SJCRH30 (cell line): ENCODE measurements at places on chromosomes 13 and 19.

DNA sequence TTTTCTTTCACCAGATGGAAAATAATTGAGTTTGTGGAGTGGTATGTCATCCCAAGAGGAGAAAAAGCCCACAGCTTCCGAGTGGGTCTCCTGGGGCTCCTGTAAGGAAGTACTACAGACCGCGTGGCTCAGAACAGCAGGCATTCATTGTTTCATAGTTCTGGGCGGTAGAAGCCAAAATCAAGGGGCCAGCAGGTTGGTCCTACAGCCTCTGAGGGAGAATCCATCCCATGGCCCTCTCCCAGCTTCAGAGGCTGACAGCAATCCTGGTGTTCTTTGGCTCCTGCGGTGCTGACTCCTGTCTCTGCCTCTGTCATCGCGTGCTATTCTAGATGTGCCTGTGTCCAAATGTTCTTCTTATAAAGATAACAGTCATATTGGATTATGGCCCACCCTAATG is 362.6 kb downstream of the FGF14 start:
- no peaks in the 10 kb centered on the region for H3K27me3 ChIP-seq
- no peak for DNase-seq
- no peak overlapping the region for H3K4me3 ChIP-seq
- no peak overlapping the region for H3K27ac ChIP-seq

GRCh38 chr19:18269070-18269723 is 5.1 kb downstream of the IQCN start:
- H3K36me3 ChIP-seq = no peaks in the 10 kb centered on the region
- no peak overlapping the region for H3K27ac ChIP-seq
- H3K4me1 ChIP-seq = no peaks in the 10 kb centered on the region
- no peaks in the 10 kb centered on the region for H3K27me3 ChIP-seq

GRCh38 chr19:30556230-30556711 is 184.1 kb downstream of the ZNF536 start:
- H3K27me3 ChIP-seq = no peaks in the 10 kb centered on the region
- no peak overlapping the region for H3K4me3 ChIP-seq
- H3K36me3 ChIP-seq = no peaks in the 10 kb centered on the region
- peak; percentile 17 for DNase-seq
- H3K27ac ChIP-seq = peak overlapping the region; percentile 53
- peaks cover 26% of the 10 kb centered on the region for H3K4me1 ChIP-seq

- H3K4me3 ChIP-seq = no peak overlapping the region
- no peaks in the 10 kb centered on the region for H3K36me3 ChIP-seq
- H3K4me1 ChIP-seq = no peaks in the 10 kb centered on the region
- H3K27me3 ChIP-seq = no peaks in the 10 kb centered on the region
- DNase-seq = no peak
Measured at GRCh38 chr13:22938576-22938975, 242.2 kb upstream of the SGCG start.
